HEK293T (cell line): ENCODE measurements at places on chromosomes 4 and X.
A peak's percentile ranks its signal among the peaks of the same experiment; 100 is the strongest.

GRCh38 chr4:88027611-88028608 lies 20.5 kb downstream of the PKD2 start:
- DNase-seq, result no peak

GRCh38 chrX:124641737-124642491 lies 295.6 kb downstream of the SH2D1A start:
- no peak for DNase-seq

DNA sequence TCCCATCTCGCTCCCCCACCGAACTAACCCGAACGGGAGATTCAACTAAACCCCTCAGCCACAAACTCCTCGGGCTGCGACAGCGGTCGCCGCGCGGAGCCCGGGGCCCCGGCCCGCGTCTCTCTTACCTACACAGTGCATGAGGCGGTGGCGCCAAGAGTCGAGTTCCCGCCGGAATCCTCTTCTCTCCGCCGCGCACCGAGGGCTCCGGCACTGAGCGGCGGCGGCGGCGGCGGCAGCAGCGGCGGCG lies 160 bp downstream of the LCORL start:
- DNase-seq, result peak; percentile 42

- no peak for DNase-seq
Observed at GRCh38 chrX:40202456-40202855, 104.7 kb upstream of the BCOR start.

GRCh38 chrX:140432346-140433175 lies 72.3 kb downstream of the SOX3 start:
- DNase-seq, result no peak

- no peak for DNase-seq
Observed at GRCh38 chrX:11528623-11529022, 137.1 kb downstream of the ARHGAP6 start.

- peak; percentile 33 for DNase-seq
Observed at GRCh38 chr4:168942985-168943384, 67.1 kb downstream of the CBR4 start.

DNA sequence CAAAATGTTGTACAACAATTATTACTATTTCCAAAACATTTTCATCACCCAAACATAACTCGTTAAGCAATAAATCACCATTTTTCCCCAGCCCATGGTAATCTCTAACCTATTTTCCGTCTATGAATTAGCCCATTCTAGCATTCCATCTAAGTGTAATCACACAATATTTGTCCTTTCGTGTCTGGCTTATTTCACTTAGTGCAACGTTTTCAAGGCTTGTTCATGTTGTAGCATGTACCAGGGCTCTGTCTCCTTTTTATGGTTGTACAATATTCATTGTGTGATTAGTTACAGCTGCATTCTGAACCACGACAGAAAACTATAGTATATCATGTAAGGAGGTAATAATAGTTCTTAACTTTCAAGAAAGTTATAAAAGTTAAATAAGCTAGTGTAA lies 656.0 kb upstream of the HS3ST1 start:
- no peak for DNase-seq

- DNase-seq, result no peak
Observed at GRCh38 chr4:102390438-102390837, 45.2 kb upstream of the SLC39A8 start.

GRCh38 chrX:69124108-69124507 lies 41.1 kb downstream of the PJA1 start:
- DNase-seq, result no peak

- DNase-seq, result no peak
Observed at GRCh38 chr4:44368413-44369167, 80.0 kb downstream of the KCTD8 start.

DNA sequence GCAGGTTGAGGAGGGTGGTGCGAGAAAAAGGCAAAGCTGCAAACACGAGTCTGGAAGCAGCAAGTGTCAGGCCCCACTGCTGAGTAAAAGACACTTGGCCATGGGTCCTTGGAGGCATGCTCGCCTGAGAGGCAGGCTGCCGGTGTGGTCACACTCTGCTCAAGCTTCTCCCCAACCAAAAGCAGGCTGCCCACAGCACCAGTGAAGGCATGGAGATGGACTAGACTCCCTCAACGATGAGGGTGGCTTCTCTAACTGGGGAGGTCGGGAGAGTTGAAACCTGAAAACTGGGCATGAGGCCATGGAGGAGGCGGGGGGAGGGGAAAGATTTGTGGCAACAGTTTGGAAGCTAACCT lies 86.5 kb downstream of the ATG4A start:
- no peak for DNase-seq

DNA sequence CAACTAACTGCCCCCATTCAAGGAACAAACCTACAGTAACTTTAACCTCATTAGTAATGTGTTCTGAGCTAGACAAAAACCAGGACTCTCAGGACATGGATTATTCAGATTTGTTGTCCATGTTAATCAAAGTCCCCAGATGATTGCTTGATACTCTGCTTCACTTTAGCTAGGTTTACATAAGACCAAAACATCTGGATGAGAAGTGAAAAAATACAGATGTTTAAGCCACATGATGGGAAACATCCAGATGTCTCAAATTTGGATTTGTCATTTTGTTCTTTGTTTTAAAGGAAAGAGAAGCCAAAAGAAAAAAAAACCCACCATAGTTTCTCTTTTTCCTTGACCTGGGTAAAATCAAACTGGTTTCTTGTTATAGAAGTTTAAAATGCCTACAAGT lies 48.5 kb upstream of the NRK start:
- no peak for DNase-seq

DNA sequence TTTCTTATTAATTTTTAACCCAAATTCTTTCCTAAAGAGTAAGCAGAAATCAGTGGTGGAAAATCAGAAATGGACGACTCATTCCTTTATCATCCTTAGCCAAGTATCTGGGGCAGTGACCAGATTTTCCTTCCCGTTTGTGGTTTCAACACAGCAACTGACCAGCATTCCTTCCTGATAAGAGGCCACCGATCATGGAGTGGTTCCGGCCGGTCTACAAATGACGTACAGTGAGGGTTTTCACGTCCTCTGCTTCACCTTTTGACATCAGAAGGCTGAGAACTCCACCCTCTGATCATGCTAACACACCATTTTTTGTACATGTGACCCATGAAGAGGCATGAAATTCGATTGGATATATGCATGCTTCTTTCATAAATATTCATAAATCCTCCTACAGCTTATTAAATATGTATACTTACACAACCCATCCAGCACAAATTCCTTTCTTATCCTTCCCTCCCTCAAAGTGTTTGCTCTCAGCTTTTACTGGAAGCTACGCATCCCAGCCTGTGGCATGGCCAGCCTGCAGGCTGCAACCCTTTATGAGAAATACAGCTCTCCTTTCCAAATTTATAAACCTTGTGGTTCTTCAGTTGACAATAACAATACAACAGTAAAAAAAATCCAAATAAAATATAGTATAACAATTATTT lies 173.0 kb upstream of the CASK start:
- DNase-seq, result no peak

GRCh38 chr4:48193096-48193836 lies 59.2 kb upstream of the TXK start:
- DNase-seq, result no peak

DNA sequence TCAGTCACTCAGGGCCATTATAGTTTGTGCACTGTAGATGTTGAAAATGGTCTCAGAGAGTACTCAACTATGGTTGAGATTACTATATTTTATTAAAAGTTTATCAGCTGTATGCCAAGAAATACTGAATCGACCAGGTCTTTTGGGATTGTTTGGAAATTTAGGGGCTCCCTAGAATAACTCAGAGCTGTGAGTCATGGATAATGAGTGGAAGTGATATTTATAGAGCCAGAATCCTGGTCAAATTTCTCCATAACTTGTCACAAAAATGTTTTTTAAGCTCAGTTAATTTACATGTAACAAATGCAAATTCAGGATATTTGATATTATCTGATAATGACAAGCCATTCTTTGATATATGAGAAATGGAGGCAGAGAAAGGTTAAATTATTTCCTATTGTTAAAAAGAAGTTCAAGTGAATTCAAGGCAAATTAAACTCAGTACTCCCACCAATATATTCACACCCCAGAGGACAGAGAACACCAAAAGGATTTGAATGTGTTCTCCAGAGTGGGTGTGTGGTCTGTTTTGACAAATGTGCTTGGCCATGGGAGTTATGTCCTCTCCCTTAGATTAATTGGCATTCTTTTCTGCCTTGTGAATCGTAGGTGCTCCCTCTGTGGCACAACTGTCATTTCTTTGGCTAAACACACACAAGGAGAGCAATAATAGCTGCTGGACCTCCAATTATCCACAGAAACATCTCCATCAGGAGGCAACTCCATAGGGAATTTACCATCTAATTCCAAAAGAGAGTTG lies 37.7 kb downstream of the ARHGAP24 start:
- no peak for DNase-seq

DNA sequence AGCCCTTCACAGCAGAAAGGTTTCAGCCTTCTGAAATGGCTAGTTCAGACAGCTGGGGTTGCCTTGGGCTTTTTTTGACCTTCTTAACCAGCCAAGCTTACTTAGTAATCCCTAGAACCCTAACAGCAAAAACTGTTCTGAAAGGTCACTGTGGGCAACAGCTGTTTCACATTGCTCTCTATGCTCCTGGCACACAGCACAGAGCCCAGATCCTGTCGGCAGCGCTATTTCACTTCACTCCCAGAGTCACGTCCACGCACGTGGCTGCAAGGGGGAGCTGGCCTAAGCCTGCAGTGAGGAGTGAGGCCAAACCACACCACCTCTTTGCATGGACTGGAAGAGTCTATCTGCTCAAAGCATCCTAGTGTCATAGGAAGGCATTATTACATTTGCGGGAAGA lies 32.0 kb upstream of the STS start:
- DNase-seq, result no peak
